ENCODE measurements at places on chromosomes 11 and 22.

DNA sequence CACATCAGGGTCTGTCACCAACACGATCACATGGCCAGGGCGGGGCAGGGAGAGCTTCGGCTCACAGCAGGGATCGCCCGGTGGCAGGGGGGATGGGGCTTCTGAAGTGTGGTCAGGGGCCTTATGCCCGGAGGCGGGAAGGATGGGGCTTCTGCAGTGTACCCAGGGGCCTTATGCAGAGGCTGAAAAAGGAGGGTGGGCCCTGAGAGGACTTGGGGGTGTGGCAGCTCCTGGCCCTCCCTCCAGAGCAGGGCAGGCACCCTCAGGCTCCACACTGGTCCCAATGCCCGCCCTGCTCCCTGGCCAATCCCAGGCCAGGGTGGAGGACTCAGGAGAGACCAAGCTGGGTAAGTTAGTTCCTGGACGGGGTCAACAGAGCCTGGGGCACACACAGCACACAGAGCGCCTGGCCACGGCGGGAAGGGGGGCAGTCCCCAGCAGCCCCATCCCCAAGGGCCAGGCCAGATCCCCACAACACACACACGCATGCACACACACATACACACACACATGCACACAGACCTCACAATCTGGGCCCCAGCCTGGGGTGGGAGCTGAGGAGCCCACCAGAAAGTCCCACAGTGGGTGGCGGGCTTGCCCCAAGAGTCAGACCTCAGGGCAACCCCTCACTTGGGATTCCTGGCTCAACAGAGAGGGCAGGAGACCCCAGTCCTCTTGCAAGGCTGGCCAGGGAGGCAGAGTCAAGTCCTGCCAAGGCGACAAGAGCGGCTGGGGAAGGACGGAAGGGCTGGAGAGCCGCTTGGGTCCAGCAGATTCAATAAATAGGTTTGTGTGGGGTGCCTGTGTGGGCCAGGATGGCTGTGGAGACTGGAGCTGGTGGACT lies 1.1 kb upstream of the CEND1 start:
- DNase-seq, result no peak

GRCh38 chr22:20002636-20003035 lies 14.0 kb downstream of the ARVCF start:
- DNase-seq, result no peak

DNA sequence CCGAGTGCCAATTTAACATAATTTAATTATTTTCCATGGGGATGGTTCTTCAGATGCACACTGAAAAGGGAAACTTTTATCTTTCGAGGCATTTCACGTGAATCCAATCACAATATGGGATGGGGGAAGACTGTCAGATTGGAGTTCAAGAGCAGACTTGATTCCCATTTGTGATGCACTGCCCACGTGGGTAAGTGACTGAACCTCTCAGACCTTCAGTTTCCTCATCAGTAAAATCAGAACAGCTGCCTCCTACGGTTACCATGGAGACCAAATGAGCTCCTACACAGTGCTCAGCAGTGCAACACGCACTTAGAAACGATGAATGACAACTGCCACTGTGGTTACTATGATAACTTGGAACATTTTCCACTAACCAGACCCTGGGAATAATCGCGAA lies 21.7 kb downstream of the KIAA0930 start:
- no peak for DNase-seq

GRCh38 chr11:108895579-108896480 lies 231.0 kb downstream of the DDX10 start:
- no peak for DNase-seq

- no peak for DNase-seq
Observed at GRCh38 chr22:20126284-20127029, 5.1 kb upstream of the ZDHHC8 start.

DNA sequence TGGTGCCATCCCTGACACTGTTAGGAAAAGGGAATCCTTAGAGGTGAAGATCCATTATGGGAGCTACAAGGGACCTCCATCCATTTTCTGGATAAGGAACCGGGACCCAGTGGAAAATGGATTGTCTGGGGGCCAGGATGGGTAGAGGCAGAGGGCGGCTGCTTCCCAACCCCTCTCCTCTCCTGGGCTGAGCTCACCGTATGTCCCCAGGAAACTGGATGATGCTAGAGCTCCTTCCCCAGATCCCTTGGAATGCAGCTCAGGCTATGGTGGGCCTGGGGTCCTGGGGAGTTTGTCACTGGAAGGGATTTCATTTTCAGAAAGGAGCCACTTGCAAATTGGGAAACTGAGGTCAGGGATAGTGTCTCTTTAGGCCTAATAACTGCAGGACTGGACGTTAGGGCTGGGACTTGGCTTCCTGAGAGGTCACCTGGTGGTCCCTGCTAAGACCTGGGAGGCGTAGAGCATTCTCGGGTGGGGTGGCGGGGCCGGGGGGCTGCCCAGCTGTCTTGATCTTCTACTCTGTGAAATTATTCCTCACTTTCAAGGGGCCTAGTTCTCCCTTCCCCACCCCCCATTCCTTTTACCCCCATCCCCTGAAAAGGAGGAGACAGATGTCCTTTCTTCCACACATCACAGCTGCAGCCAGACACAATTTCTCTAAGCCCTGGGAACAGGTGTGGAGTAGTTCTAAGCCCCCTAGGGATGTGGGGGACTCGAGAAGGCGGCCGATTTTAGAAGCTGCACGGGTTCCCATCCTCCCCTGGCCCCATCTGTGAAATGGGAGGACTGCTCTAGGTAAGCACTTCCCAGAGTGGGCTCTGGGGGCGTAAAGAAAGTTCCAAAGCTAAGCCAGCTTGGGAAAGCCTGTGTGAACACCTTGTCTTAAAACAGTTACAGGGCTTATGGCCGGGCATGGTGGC lies 99.8 kb downstream of the PKNOX2 start:
- DNase-seq, result no peak
